ENCODE measurements at places on chromosomes 11 and 22. TPM values are rescaled to one million over a fixed set of nuclear protein-coding genes. Genes with fewer than 3 reads are reported as not detected.

GRCh38 chr11:104320097-104320496 lies 156.2 kb upstream of the PDGFD start:
- DNase-seq = no peak

Gene C11orf97
- not detected for total RNA-seq

GRCh38 chr11:71322192-71322735 lies 69.9 kb upstream of the SHANK2 start:
- no peak for DNase-seq

- DNase-seq = no peak
Measured at GRCh38 chr11:66332371-66333219, 3.6 kb downstream of the RIN1 start.

- no peak for DNase-seq
Measured at GRCh38 chr11:72378704-72379383, 55.5 kb downstream of the CLPB start.

Gene COPB1
- 95.5 TPM for total RNA-seq

Gene TBCEL
- total RNA-seq = 17.7 TPM

DNA sequence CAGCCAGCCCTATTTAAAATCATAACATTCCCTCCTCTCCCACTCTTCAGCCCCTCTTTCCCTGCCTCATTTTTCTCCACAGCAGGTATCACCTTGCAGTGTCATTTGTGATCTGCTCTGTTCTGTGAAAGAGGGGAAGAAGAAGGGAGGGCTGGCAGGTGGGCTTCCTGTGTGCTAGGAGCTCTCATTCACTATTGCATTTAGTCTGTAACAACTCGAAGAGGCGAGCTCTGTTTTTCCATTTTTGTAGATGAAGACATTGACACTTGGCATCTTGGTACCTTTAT lies 52.1 kb upstream of the CRYBB3 start:
- no peak for DNase-seq

DNA sequence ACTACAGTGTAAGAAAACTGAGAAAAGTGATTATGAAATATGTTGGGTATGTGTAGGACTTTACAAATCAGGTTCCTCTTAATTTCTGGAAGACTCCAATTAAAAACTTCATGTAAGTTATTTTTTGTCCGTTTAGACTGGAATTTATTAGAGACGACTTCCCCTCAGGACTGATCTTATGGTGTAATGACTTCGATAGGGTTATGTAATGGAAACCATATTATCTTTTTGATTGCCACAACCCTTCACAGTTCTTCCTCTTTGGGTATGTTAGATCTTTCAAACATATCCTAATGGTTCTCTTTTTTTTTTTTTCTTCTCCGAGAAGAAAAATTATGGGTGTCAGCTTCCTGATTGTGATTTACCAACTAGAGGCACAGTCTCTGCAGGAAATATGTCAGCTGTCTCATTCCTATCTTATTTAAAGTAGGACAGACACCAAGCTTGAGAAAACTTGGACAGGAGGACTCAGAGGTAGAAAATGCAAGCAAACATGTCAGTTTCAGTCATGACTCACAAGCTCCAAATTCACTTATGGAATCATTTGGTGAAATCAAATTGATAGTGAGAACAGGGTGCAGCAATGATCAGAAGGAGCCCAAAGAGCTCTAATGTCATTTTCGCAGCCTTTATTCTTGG lies 11.1 kb upstream of the LDLRAD3 start:
- DNase-seq = no peak

DNA sequence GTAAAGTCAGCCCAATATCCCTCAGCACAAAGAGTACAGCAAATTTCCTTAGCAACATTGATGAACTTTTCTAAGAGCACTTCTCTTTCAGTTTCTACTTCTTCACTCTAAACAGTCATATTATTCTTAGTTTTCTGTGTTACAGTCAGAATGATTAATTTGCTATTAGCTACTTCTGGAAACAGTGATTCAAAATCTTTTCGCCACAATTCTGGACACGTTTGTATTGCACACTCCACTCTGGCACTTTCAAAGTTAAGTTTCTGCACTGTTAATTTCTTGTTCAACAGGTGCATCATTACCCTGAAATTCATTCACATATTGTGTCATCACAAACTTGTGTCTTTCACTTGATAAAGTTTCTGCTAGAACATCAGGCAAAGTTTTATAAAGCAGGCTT lies 22.5 kb downstream of the ABTB2 start:
- no peak for DNase-seq

Gene LMNTD2
- 9.5 TPM for total RNA-seq
